ENCODE measurements at places on chromosomes 12 and 14.
A peak's percentile ranks its signal among the peaks of the same experiment; 100 is the strongest.

GRCh38 chr12:40300490-40300889 lies 75.7 kb downstream of the LRRK2 start:
- no peak for DNase-seq

DNA sequence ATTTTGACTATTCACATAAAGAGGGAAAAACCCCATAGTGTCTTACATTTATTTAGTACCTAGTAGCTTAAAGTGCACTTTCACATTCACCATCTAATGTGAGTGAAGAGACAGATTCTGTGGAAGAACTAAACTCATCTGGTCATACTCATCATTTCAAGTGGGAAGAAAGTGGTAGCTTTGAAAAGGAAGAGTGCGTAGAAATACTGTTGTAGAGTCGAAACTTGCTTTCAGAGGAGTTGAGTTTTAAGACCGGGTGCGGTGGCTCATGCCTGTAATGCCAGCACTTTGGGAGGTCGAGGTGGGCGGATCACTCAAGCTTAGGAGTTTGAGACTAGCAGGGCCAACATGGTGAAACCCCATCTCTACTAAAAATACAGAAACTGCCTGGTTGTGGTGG lies 222.2 kb downstream of the ERC1 start:
- no peak for DNase-seq

DNA sequence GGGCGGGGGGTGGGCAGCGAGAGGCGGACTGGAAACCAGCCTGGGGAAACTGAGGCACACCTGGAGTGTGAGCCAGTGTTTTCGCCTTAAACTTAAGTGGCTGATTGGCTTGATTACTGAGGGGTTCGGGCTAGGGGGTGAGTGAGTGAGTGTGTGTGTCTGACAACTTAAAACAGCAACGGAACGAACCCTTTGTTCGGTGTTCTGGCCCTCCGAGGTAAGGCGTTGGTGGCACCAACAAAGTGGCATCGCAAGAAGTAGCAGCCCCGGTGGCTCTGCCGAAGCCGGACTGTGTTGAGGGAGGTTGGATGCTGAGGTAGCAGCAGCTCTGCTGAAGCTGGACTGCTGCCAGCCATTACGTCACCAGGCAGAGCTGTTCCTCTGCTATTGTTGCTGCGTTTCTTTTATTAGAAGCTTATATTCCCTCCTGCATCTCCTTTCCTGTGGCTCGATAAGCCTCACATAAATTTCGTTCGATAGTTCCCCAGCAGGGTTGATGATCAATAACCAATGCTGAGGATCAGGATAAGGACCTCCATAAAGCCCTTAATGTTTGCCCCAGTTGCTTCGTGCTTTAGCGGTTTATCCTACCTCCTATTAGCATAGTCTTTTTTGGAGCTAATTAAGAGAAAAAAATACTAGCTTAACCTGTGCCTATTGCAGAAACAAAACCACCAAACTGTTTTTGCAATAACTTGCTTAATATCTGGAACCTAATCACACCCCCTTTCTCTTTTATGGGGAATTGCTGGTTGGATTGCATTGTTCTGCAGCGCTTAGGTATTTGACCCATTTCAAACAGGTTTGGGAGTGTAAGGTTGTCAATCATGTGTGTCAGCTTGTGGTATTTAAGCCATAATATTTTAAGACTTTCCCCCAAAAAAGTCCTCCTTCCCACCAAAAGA lies 1.3 kb downstream of the GPR137C start:
- DNase-seq = peak; percentile 52

DNA sequence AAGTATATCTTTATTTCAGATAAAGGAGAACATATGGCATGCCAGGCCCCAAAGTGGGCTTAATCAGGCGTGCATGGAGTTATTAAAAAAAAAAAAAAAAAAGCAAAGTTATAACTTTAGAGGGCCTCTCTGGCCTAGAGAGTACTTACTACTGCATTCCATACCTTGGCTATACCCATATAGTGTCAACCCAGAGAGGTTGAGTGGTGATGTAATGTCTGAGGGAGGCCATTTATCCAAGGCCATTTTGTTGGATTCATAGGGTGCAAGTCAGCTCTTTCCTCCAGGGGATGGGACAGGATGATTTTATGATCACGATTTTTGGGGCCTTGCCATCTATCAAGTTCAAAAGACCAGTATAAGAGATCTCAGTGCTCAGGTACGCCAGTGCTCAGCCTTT lies 66.4 kb downstream of the DCAF5 start:
- DNase-seq = no peak

- no peak for DNase-seq
These were observed 282.7 kb downstream of the CACNA1C start for GRCh38 chr12:2335513-2335912.

DNA sequence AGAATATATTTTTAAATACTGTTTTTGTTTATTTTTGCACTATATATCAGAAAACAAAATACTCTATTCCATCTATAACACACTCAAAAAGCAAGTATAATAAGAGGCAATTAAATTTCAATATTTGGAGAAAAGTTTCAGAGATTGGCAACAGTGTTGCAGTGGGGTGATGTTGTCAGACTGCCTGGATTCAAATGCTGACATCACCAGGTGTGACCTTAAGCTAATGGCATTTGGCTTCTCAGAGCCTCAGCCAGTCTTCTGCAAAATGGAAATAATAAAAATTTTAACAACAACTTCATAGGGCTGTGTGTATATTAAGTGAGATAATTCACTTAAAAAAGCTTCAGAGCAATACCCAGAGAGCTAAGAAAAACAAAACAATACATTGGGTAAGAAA lies 74.7 kb downstream of the TMTC1 start:
- DNase-seq = no peak

DNA sequence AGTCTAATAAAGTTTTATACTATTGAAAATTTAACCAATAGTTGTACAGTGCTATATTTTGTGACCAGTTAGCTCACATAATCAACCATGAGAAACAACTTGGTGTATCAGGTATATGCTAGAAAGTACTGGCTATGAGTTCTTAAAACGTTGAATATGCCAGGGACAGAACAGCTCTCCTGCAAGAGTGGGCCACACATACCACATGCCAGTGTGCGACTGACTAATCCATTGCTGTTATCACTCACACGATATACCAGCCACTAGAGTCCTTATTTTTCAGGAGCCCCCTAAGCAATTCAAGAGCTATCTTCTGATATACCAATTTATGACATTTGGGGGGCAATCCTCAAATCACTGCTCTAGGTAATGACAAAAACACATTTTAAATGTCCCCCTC lies 9.5 kb downstream of the PKP2 start:
- DNase-seq = no peak

DNA sequence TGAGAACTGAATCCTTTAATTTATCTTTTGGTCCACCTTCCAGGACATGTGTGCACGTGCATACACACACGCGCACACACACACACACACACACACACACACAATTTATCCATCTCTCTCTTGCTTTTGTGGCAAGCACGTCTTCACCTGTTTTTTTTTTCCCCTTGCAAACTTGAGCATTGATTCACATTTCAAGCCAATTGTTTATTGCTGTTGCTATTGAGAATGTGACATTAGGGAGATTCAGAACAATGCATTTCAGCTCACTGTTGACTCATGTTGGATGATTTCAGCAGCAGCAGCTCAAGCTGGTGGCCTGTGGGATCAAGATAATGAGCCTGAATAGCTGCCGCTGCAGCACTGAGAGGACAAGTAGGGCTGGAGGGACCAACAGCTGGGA lies 128.9 kb downstream of the SNAPC1 start:
- no peak for DNase-seq

- no peak for DNase-seq
These were observed 111.0 kb upstream of the NCOR2 start for GRCh38 chr12:124678421-124678893.

DNA sequence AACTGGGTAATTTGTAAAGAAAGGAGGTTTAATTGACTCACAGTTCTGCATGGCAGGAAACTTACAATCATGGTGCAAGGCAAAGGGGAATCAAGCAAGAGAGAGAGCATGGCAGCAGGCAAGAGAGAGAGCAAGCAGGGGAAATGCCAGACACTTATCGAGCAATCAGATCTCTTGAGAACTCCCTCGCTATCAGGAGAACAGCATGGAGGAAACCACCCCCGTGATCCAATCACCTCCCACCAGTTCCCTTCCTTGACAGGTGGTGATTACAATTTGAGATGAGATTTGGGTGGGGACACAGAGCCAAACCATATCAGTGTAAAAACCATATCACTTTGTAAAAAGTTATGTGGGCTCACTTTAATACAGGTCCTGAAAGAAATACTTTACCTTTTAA lies 56.4 kb upstream of the NEDD1 start:
- DNase-seq = no peak

- no peak for DNase-seq
These were observed 6.4 kb downstream of the STX2 start for GRCh38 chr12:130832561-130833209.

DNA sequence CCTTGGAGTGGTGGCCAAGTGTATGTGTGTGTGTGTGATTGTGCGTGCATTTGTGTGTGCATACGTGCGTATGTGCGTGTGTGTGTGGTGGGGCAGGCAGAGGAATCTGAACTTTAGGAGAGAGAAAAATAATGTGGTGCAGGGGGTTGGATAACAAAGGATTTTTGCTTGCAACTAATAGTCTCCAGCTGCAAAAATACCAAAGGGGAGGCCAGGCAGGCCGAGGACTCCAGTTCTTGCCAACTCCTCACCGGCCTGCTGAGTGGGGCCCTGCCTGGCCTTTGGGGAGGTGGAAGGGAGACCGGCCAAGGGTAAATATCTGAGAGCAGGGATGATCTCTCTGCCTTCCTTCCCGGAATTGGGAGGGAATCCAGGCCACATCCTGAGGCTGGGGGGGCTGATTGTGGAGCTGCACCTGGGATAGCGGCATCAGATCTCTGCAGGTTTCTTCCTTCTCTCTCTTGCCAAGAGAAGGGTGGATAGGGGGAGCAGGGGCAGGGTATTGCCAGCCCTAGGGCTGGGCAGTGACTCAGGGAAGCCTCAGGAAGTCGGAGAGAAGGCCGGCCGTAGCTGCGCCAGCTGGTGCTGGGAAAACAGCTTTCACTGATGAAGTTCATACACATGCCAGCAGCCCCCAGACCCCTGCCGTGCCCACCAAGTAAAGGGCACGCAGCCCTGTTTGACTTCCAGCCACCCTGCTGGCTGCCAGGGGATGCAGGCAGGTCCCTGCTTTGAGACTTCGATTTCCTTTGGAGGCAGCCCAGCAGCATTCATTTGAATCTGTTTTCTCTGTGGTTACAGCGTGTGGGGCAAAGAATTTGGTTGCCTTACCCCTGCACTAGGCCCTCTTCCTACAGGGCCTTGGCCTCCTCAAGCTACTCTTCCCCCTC lies 4.6 kb upstream of the LRP1-AS start:
- peak; percentile 85 for DNase-seq

DNA sequence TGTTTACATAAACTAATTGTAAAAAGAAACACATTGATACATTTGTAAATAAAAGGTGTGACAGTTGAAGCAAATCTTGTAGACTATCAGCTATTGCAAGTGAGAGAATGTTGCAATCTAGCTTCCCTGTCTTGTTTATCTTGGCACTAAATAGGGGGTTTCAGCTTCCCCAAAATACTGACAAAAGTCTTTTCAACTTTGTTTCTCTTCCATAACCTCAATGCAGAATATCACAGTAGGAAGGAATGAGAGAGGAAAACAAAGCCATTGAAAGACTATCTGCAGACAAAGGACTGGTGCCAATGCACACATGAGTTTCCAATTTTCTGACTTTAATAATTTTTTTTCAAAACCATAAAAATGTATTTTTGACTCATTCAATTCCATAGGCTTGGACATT lies 886.2 kb upstream of the MGAT4C start:
- peak; percentile 67 for DNase-seq

DNA sequence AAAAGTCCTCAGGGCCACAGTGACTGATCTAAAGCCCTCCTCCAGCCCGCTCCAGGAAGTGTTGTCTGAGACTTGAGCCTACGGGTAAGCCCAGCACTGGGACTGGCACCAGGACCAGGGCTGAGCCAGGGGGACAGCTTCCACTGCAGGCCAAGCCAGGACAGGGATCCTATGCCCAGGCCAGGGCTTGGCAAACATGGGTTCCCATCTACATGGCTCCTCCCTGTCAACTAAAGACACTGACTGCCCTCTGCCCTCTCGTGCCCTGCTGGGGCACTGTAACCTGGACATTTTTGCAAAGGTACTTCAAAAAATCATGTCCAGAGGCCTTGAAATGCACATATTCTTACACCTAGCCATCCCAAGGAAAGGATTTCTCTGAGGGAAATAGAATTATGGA lies 88.0 kb downstream of the VWF start:
- no peak for DNase-seq

- no peak for DNase-seq
These were observed 295.9 kb downstream of the ZFP36L1 start for GRCh38 chr14:68497011-68497410.

- no peak for DNase-seq
These were observed 22.8 kb downstream of the ERC1 start for GRCh38 chr12:1013618-1014489.

GRCh38 chr12:67056329-67056728 lies 212.8 kb upstream of the CAND1 start:
- DNase-seq = no peak
